ENCODE measurements at places on chromosomes 7 and 10. TPM values are rescaled to one million over a fixed set of nuclear protein-coding genes. Genes with fewer than 3 reads are reported as not detected.

DNA sequence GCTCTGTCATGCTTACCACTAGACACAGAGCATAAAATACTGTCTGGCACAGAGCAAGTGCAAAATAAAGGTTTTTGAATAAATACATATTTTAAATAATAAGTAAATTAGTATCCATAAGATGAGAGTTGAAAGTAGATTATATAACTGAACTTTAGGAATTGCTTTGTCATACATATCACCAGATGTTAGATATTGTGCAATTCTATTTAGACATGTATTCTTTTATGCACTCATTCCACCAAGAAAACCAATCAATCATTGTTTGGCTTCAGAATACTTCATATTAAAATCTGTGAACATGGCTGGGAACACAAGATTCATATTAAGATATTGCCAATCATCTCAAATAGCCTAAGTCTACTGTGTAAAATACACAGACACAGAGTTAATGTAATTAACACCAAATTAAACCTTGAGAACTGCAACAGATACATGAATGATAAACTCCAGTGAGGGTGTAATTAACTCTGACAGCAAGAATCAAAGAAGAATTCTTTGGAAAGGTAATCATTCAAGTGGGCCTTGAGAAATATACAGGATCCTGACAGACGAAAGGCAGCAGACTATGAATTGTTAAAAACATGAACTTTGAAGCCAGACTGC is 201.0 kb upstream of the PTN start:
- no peak for DNase-seq

GRCh38 chr7:133887459-133887858 is 239.7 kb upstream of the LRGUK start:
- DNase-seq = no peak

The GPR158 gene
- 0.08 TPM for polyA plus RNA-seq

The ADAP1 gene
- 3.2 TPM for polyA plus RNA-seq

The ACTL6B gene
- polyA plus RNA-seq = not detected

- no peak for DNase-seq
Observed at GRCh38 chr7:47345857-47346298, 236.0 kb downstream of the TNS3 start.

The CLIP2 gene
- polyA plus RNA-seq = 18.5 TPM

The ADAM22 gene
- 9.1 TPM for polyA plus RNA-seq

The LUC7L2 gene
- 64.6 TPM for polyA plus RNA-seq

The GIMAP7 gene
- polyA plus RNA-seq = 9.3 TPM

The ABLIM1 gene
- polyA plus RNA-seq = 44.3 TPM

DNA sequence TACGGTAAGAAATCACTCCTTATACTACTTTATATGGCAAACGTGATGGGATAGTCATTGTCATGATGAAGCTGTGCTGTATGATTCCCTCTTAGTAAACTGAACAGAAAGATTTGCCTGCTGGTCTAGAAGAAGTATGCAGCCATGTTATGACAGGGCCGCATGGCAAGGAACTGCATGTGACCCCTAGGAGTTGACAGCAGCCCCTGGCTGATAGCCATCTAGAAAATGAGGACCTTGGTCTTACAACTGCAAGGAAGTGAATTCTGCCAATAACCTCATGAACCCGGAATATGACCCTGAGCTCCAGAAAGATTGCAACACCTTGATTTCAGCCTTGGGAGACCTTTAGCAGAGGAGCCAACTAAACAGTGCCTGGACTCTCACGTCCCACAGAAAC is 193.3 kb downstream of the SEMA3E start:
- no peak for DNase-seq

The FAM237B gene
- 0.06 TPM for polyA plus RNA-seq

The RPS24 gene
- polyA plus RNA-seq = 3,592 TPM

Measured in forelimb muscle (tissue), 1 donor.